IMR-90 (cell line): ENCODE measurements at places on chromosomes 16 and 17. TPM values are rescaled to one million over a fixed set of nuclear protein-coding genes. Genes with fewer than 3 reads are reported as not detected.

- H3K4me1 ChIP-seq: no peaks in the 10 kb centered on the region
- DNase-seq: no peak
- no peaks in the 10 kb centered on the region for H3K36me3 ChIP-seq
- no peaks in the 10 kb centered on the region for H3K27me3 ChIP-seq
Measured at GRCh38 chr16:80459331-80459777, 81.4 kb upstream of the DYNLRB2 start.

DNA sequence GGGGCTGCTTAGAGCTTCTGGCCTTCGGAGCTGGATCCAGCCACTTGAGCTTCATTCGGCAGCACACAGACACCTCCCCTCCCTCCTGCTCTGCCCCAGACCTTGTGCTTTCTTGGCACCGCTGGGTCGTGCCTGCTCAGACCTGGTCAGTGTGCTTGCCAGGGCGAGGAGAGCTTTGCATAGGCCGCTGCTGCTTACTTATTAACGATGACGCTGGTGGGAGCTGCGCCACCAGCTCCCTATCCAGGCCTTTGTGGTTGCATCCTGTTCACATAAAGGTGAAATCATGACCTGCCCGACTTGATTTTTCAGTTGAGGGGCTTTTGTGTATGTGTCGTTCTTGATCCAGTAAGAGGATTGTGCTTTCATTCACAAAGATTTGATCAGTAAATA, 101.1 kb downstream of the MSI2 start:
- H3K4me1 ChIP-seq: no peaks in the 10 kb centered on the region; the same call in 1 of the 2 replicates
- H3K4me3 ChIP-seq: no peak overlapping the region
- no peak overlapping the region for H3K27ac ChIP-seq
- DNase-seq: no peak
- H3K36me3 ChIP-seq: no peaks in the 10 kb centered on the region; the same call in 1 of the 2 replicates

GRCh38 chr16:58579587-58579986, 50.0 kb downstream of the CNOT1 start:
- no peaks in the 10 kb centered on the region for H3K4me1 ChIP-seq
- peaks cover 52% of the 10 kb centered on the region for H3K36me3 ChIP-seq
- no peak overlapping the region for H3K27ac ChIP-seq
- H3K4me3 ChIP-seq: no peak overlapping the region
- no peak for DNase-seq
- no peaks in the 10 kb centered on the region for H3K27me3 ChIP-seq

DNA sequence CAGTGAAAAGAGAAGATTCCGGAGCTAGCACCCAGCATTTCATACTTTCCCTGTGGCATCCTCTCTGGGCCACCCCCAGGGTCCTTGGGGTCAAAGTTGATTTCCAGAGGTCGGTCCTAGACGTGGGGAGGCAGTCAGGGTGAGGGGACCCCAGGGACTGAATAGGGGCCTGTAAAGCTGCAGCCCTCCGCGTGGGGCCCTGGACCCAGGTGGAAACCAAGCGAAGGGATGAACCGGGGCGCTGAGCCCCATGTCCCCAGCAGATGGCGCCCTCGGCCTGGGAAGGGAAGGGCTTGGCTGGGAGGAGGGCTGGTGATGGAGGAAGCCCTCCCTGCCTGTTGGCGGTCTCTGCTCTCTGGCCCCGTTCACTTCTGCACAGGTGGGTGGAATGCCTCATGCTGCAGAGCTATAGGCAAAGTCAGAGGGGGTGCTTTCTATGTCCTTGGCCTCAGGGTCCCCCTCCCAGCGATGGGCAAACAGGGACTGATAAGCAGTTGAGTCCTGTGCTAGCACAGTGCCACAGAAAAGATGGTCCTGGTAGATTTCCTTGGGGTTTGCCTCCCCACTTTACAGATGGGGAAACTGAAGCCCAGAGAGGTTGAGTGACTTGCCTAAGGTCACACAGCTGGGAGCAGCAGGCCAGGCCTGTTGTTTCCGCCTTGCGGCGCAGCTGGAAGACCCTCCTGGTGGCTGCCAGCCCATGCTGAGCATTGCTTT, 163.4 kb upstream of the CIBAR2 start:
- H3K27ac ChIP-seq: no peak overlapping the region
- H3K4me1 ChIP-seq: peaks cover 4% of the 10 kb centered on the region; the same call in 1 of the 2 replicates
- no peak overlapping the region for H3K4me3 ChIP-seq
- H3K36me3 ChIP-seq: no peaks in the 10 kb centered on the region
- DNase-seq: peak; percentile 41

- H3K36me3 ChIP-seq: 0 out of 2 replicates have a peak, but pooled peaks cover 4% of the 10 kb centered on the region
- no peak for DNase-seq
- no peak overlapping the region for H3K4me3 ChIP-seq
- H3K27me3 ChIP-seq: no peaks in the 10 kb centered on the region
Measured at GRCh38 chr16:47363761-47364160, 97.1 kb downstream of the ITFG1 start.

- H3K27me3 ChIP-seq: no peaks in the 10 kb centered on the region
- peaks cover 10% of the 10 kb centered on the region; the same call in 1 of the 2 replicates for H3K36me3 ChIP-seq
- peaks cover 50% of the 10 kb centered on the region for H3K4me1 ChIP-seq
- peak overlapping the region; percentile 85 for H3K27ac ChIP-seq
- H3K4me3 ChIP-seq: no peak overlapping the region
Measured at GRCh38 chr17:76700270-76700616, 10.5 kb downstream of the MXRA7 start.

NUFIP2 gene
- 7.8 and 8.9 TPM in 2 replicates for polyA plus RNA-seq

TEX19 gene
- polyA plus RNA-seq: 0.03 and 0.13 TPM in 2 replicates

KRTAP2-2 gene
- polyA plus RNA-seq: 0.17 TPM in 1 of 2 replicates, not detected in the other

LRRC3C gene
- not detected in 2 replicates for polyA plus RNA-seq

KRT34 gene
- 3.4 and 4.2 TPM in 2 replicates for polyA plus RNA-seq
